ENCODE measurements at places on chromosomes 2 and 18.
A peak's percentile ranks its signal among the peaks of the same experiment; 100 is the strongest.

DNA sequence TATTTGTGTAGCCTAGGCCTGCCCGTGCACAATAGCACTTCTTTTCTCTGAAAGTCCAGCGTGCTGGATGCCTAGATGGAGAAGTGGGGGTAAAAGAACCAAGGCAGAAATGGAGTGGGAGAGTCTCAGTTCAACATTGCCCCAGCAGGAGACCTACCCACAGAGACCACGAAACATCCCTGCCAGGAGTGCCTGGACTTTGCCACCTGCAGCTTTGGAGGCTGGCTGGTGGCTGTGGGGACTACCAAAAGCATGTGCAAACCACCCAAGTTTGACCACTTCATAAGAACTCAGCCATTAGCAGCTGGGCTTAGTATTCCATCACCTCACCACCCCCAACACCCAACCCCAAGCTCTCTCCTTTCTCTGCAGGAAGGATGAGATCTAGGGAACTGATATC is 416.9 kb upstream of the ID2 start:
- DNase-seq = no peak
- H3K27ac ChIP-seq = no peak overlapping the region
- no peaks in the 10 kb centered on the region for H3K36me3 ChIP-seq
- no peak overlapping the region for H3K4me3 ChIP-seq

DNA sequence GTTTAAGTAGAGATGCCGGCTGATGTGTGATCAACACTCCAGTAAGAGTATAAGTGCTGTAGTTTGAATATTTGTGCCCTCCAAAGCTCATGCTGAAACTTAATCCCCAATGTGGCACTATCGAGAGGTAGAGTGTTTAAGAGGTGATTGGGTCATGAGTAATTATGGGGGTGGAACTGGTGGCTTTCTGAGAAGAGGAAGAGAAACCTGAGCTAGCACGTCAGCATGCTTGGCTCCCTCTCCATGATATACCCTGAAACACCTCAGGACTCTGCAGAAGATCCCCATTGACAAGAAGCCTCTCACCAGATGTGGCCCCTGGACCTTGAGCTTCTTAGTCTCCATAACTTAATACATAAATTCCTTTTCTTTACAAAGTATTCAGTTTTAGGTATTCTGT is 584.8 kb downstream of the TSN start:
- no peaks in the 10 kb centered on the region for H3K4me1 ChIP-seq
- no peaks in the 10 kb centered on the region for H3K27me3 ChIP-seq
- H3K36me3 ChIP-seq = no peaks in the 10 kb centered on the region
- H3K4me3 ChIP-seq = no peak overlapping the region
- no peak for DNase-seq
- no peak overlapping the region for H3K27ac ChIP-seq

DNA sequence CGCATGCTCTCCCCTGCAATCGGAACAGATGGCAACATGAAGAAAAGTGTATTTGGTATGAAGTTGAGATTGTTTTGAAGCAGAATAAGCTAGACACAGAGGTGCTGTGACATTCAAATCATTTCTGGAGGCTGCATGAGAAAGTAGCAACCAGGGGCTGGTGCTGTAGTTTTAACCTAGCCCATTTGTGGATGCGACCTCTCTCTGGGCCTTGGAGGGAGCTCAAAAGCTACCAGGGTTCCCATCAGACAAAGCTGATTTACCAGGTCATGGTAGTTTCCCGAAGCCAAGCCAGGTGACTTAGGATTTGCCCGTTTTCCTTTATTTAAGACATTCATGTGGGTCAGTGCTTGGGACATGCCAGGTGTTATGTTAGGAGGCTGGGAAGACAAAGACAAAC is 77.5 kb downstream of the CIB4 start:
- peaks cover 12% of the 10 kb centered on the region for H3K4me1 ChIP-seq
- peaks cover 69% of the 10 kb centered on the region for H3K27me3 ChIP-seq
- DNase-seq = no peak

DNA sequence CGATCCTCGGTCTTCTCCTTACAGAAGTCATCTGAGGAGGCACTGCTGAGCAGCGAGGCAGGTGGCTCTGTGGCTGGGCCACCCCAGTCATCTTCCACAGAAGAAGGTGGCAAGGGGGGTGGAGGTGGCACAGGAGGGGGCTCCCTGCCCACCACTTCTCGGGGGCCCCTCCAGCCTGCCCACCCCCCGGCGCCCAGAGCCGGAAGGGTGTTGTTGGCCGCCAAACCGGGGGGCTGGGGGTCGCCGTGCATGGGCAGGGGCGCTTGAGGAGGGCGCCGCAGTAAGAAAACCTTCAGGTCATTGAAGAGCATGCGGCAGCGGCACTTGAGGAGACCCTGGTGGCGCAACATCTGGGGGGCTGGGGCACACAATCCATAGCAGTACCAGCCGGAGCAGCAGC is 2.5 kb downstream of the MARCHF4 start:
- H3K27me3 ChIP-seq = peaks cover 48% of the 10 kb centered on the region
- no peak overlapping the region for H3K4me3 ChIP-seq
- H3K4me1 ChIP-seq = peaks cover 20% of the 10 kb centered on the region
- H3K27ac ChIP-seq = no peak overlapping the region
- DNase-seq = no peak
- no peaks in the 10 kb centered on the region for H3K36me3 ChIP-seq

GRCh38 chr18:61883547-61883946 is 9.3 kb downstream of the RNF152 start:
- no peaks in the 10 kb centered on the region for H3K36me3 ChIP-seq
- no peak for DNase-seq
- no peaks in the 10 kb centered on the region for H3K4me1 ChIP-seq
- peaks cover 4% of the 10 kb centered on the region for H3K27me3 ChIP-seq
- no peak overlapping the region for H3K27ac ChIP-seq

- H3K36me3 ChIP-seq = no peaks in the 10 kb centered on the region
- no peaks in the 10 kb centered on the region for H3K27me3 ChIP-seq
- H3K4me3 ChIP-seq = no peak overlapping the region
These were observed 516.5 kb downstream of the XIRP2 start for GRCh38 chr2:167404627-167405284.

DNA sequence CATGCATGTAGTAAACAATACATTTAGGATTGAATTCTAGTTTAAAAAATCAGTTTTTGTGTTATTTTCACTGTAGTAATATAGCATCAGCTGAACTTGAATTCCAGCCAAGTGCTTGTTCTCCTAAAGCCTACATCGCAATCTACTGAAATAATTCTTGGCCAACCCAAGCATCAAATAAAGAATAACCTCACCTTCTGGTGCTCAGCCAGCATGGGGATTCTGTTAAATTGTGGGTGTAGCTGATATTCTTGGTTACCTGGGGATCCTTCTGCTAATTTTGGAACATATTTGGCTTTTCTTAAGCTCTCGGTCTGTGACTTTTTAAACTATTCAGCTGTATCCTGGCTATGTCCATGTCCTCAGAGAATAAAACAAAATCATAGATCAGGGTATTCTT is 248.8 kb downstream of the NRXN1 start:
- H3K4me3 ChIP-seq = no peak overlapping the region
- no peaks in the 10 kb centered on the region for H3K27me3 ChIP-seq
- DNase-seq = no peak
- H3K36me3 ChIP-seq = no peaks in the 10 kb centered on the region

GRCh38 chr2:204177977-204178522 is 241.5 kb downstream of the ICOS start:
- H3K27me3 ChIP-seq = peaks cover 12% of the 10 kb centered on the region
- no peaks in the 10 kb centered on the region for H3K36me3 ChIP-seq
- H3K4me1 ChIP-seq = no peaks in the 10 kb centered on the region
- peak; percentile 77 for DNase-seq

GRCh38 chr2:163463411-163463810 is 272.4 kb downstream of the FIGN start:
- H3K27me3 ChIP-seq = no peaks in the 10 kb centered on the region
- no peaks in the 10 kb centered on the region for H3K4me1 ChIP-seq
- no peak for DNase-seq
- no peak overlapping the region for H3K4me3 ChIP-seq
- H3K27ac ChIP-seq = no peak overlapping the region

GRCh38 chr2:124485659-124486058 is 460.6 kb downstream of the CNTNAP5 start:
- H3K27me3 ChIP-seq = no peaks in the 10 kb centered on the region
- H3K4me3 ChIP-seq = no peak overlapping the region
- no peak overlapping the region for H3K27ac ChIP-seq
- no peaks in the 10 kb centered on the region for H3K4me1 ChIP-seq
- no peak for DNase-seq
- no peaks in the 10 kb centered on the region for H3K36me3 ChIP-seq

- no peak overlapping the region for H3K4me3 ChIP-seq
- peaks cover 2% of the 10 kb centered on the region for H3K4me1 ChIP-seq
- no peak for DNase-seq
- H3K27me3 ChIP-seq = no peaks in the 10 kb centered on the region
- no peaks in the 10 kb centered on the region for H3K36me3 ChIP-seq
- no peak overlapping the region for H3K27ac ChIP-seq
These were observed 68.1 kb downstream of the RBM43 start for GRCh38 chr2:151193576-151193975.

DNA sequence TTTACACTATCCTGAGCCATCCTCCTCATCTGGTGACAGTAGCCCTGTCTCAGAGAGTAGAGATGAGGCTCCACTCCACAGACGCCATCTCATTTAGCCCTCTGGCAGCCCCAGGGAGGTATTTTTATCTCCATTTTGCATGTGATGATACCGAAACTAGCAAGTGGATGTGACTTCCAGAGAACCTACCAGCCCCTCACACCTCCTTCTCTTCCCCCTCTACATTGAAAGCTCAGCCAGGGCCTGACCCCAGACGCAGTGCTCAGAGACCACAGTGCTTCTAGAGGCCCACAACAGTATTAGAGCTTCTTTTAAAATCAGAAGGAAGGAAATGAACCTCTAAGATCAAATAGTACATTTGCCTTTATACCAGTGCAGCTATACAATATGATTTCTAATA is 8.3 kb downstream of the GYPC start:
- peaks cover 56% of the 10 kb centered on the region for H3K36me3 ChIP-seq
- peaks cover 91% of the 10 kb centered on the region for H3K4me1 ChIP-seq
- H3K27me3 ChIP-seq = no peaks in the 10 kb centered on the region
- H3K27ac ChIP-seq = peak overlapping the region; percentile 96

DNA sequence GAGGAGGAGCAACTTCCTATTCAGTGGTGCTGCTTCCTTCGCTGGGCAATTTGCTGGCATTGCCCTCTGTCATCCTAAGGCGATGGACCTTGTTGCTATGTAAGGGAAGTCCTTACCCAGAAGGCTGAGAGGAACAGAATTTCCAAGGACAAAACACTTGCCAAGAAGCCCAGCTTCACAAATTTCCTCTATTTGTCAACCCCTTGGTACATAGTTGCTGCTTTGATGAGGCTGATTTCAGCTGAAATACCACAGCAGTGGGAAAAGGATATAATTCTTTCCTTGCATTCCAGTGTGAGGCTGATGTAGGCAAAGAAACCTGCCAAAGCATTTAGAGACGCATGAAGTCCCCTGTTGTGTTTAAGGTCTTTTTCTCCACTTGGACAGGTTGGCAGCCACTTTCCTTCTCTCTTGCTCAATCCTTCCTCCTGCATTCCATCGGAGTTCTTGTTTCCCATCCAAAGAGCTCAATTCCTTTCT is 16.4 kb upstream of the ST3GAL5 start:
- peaks cover 4% of the 10 kb centered on the region for H3K4me1 ChIP-seq
- no peak overlapping the region for H3K27ac ChIP-seq
- DNase-seq = no peak

DNA sequence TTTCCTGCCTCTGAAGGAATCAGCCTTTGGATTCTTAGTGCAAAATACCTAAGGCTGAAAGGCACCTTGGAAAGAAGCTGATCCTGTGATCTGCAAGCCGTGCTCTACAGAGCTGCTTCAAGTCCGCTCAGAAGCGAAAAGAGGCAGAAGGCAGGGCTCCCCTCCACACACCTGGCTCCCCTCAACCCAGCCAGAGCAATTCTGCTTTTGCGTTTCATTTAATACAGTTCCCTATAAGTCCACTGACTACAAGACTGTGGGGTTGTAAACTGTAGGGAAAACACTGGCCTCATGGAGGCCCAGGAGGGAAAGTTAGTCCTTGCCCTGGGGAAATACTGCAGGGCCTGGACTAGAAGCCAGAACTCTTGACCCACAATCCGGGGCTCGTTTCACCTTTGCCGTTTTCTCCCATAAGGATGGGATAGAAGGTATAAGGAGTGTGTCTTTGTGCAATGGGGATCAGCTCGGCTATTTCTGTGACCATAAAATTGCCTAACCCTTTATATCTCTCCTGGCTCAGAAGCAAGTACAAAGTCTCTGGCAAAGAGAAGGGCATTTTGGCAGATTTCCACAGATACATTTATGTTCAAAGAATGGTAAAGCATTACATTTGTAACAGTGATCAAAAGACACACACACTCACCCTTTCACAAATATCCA is 95.8 kb upstream of the TEX51 start:
- H3K36me3 ChIP-seq = no peaks in the 10 kb centered on the region
- DNase-seq = no peak
- no peak overlapping the region for H3K4me3 ChIP-seq
- peaks cover 5% of the 10 kb centered on the region for H3K27me3 ChIP-seq

- no peak for DNase-seq
- H3K4me1 ChIP-seq = no peaks in the 10 kb centered on the region
- no peak overlapping the region for H3K4me3 ChIP-seq
- H3K36me3 ChIP-seq = no peaks in the 10 kb centered on the region
- no peaks in the 10 kb centered on the region for H3K27me3 ChIP-seq
These were observed 181.1 kb upstream of the ACAA2 start for GRCh38 chr18:49994410-49994809.

- no peaks in the 10 kb centered on the region for H3K27me3 ChIP-seq
- H3K4me1 ChIP-seq = no peaks in the 10 kb centered on the region
- no peak overlapping the region for H3K4me3 ChIP-seq
- H3K36me3 ChIP-seq = no peaks in the 10 kb centered on the region
These were observed 26.5 kb downstream of the FIGN start for GRCh38 chr2:163709270-163709669.

GRCh38 chr2:50591642-50592041 is 440.3 kb downstream of the NRXN1 start:
- no peaks in the 10 kb centered on the region for H3K4me1 ChIP-seq
- no peaks in the 10 kb centered on the region for H3K27me3 ChIP-seq
- no peak overlapping the region for H3K4me3 ChIP-seq
- H3K36me3 ChIP-seq = no peaks in the 10 kb centered on the region
- H3K27ac ChIP-seq = no peak overlapping the region
- DNase-seq = no peak

DNA sequence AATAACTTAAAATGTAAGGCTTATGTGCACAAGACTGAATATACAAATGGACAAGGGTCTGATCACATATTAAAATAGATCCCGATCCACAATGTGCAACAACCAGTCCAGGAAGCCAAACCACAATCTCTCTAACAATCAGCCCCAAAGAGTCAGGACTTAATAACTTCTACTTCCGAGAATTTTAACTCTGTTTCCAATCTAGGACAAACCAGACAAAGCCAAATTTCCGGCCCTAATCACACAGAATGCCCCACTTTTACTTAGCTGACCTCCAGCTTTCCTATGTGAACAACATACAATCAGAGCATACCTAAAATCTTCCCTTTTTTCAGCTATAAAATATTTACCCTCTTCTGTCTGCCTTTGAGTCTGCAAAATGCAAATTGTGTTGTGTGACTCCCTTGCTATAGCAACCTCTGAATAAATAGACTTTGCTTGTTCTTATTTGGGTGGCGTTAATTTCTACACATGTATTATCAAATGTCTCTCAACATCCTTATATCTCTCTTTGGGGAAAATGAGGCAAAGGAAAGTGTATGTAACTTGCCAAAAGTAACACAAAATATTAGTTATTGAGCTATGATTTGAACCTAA is 381.9 kb upstream of the MC4R start:
- DNase-seq = no peak
- no peak overlapping the region for H3K4me3 ChIP-seq
- H3K27ac ChIP-seq = no peak overlapping the region
- no peaks in the 10 kb centered on the region for H3K36me3 ChIP-seq

- H3K27me3 ChIP-seq = peaks cover 5% of the 10 kb centered on the region
- H3K4me3 ChIP-seq = no peak overlapping the region
- no peak for DNase-seq
- H3K4me1 ChIP-seq = no peaks in the 10 kb centered on the region
- H3K27ac ChIP-seq = no peak overlapping the region
These were observed 101.6 kb downstream of the ARL6IP6 start for GRCh38 chr2:152820048-152820447.

All from activated naive CD8-positive, alpha-beta T cell treated with anti-CD3 and anti-CD28 coated beads, Interleukin-2, amount 50 U/mL, for 24 hours (primary cell).